ENCODE measurements at places on chromosomes 13 and 19. TPM values are rescaled to one million over a fixed set of nuclear protein-coding genes. Genes with fewer than 3 reads are reported as not detected.
A peak's percentile ranks its signal among the peaks of the same experiment; 100 is the strongest.

DNA sequence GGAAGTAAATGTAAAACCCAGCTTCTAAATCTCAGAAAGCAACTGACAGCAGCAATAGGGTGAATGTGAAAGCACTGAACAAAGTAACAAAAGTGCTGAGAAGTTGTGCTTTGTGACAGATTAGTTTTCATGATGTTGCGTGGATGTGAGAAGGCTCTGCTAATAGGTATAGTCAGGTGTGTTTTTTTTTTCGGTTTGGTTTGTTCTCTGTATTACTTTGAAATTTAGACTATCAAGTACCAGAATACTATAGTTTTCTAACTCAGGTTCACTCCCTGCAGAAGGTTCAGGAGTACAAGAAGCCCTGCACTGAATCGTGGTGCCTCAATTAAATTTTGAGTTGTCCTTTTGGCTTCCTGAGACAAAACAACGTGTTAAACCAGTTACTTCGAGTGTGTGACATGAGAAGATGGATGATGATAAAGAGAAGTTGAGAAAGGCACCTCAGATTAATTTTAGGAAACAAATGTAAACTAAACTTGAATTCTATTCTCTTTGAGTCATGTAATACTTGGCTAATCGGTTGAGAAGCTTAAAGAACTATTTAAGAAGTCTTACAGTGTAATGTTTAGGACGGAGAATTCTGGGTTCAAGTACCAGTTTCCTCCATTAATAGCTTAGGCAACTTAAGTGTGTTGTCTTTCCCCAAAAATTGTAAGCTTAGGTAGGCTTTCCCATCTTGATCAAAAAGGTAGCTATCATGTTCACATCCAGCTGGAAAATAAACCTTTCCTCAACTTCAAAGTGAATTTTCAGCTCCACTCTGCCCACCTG is 10.3 kb downstream of the MIR17HG start:
- H3K4me3 ChIP-seq, result no peak overlapping the region
- H3K4me1 ChIP-seq, result peaks cover 48% of the 10 kb centered on the region
- H3K27ac ChIP-seq, result no peak overlapping the region
- no peaks in the 10 kb centered on the region for H3K27me3 ChIP-seq
- DNase-seq, result no peak
- H3K36me3 ChIP-seq, result peaks cover 19% of the 10 kb centered on the region

GRCh38 chr19:6312018-6312417 is 21.4 kb downstream of the ACER1 start:
- DNase-seq, result no peak
- H3K36me3 ChIP-seq, result no peaks in the 10 kb centered on the region
- no peaks in the 10 kb centered on the region for H3K4me1 ChIP-seq

DNA sequence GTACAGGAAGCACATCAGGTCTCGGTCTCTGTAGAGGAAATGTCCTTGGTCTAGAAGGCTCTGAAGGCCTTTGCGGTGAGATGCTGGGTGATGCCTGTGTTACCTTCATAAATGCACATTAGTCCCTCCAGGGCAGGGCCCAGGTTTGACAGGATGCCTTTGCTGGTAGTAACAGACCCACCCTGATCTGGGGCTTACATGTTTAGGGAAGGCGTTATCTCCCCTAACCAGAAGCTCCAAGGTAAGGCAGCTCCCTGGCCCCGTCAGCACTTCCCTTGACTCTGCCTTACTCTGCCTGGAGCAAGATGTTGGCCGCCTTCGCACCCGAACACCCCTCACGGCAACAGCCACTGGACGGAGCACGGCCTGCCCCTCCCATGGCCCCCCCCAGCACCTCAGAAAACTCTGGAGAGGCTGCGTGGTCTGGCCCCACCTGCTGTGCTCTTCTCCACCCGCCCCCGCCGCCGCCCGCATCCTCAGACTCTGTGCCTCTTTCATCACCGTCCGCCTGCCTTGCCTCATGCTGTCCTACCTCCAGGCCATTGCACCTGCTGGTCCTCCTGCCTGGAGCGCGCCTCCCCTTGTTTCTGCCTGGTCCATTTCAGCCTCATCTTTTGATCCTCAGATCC is 9.1 kb downstream of the AP2A1 start:
- no peak overlapping the region for H3K4me3 ChIP-seq
- peaks cover 13% of the 10 kb centered on the region for H3K4me1 ChIP-seq
- H3K27me3 ChIP-seq, result no peaks in the 10 kb centered on the region
- no peak for DNase-seq

- H3K36me3 ChIP-seq, result peaks cover 1% of the 10 kb centered on the region
- no peak overlapping the region for H3K27ac ChIP-seq
- H3K4me3 ChIP-seq, result no peak overlapping the region
- H3K4me1 ChIP-seq, result peaks cover 42% of the 10 kb centered on the region
- DNase-seq, result no peak
Measured at GRCh38 chr13:93398167-93399035, 171.8 kb downstream of the GPC6 start.

DNA sequence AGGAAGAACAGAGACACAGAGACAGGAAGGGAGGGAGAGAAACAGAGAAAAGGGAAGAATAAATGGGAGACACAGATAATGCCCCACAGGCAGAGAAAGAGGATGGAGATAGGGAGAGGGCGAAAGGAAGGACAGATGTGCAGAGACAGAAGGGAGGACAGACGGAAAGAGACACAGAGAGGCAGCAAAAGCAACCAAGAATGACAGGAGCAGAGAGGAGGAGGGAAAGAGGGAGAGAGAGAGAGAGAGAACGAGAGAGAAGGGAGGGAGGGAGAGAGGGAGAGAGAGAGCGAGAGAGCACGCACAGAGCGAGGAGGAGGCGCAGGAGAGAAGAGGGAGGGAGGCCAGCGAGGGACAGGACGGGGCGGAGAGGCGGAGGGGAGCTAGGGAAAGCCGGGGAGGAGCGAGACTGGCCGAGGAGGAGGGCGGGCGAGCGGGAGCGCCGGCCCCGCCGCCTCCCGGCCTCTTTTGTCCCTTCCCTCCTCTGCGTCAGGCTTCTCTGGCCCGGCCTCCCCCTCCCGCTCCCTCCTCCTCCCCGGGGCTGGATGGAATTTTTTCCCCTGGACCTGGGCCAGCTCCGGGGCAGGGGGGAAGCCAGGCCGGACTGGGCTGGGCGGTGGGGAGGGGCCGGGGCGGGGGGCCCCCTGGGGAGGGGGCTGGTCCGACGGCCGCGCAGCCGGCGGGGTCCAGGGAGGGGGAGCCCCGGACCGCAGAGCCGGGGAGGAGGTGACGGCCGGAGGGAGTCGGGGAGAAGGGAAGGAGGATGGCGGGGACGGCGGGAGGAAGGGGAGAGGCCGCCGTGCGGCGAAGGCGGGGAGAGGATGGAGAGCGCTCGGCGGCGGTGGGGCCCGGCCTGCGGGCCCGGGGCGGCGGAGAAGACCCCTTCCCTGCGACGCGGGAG is 4.2 kb upstream of the SPACA6 start:
- peak overlapping the region; percentile 88 for H3K4me3 ChIP-seq
- H3K27ac ChIP-seq, result peak overlapping the region; percentile 98
- peak; percentile 96 for DNase-seq
- peaks cover 11% of the 10 kb centered on the region for H3K36me3 ChIP-seq

GRCh38 chr19:18894254-18895037 is 1.5 kb downstream of the CERS1 start:
- no peak overlapping the region for H3K27ac ChIP-seq
- DNase-seq, result no peak
- peaks cover 3% of the 10 kb centered on the region for H3K4me1 ChIP-seq
- no peaks in the 10 kb centered on the region for H3K36me3 ChIP-seq
- H3K4me3 ChIP-seq, result peak overlapping the region; percentile 63

- DNase-seq, result no peak
- H3K27ac ChIP-seq, result no peak overlapping the region
- no peak overlapping the region for H3K4me3 ChIP-seq
- H3K4me1 ChIP-seq, result no peaks in the 10 kb centered on the region
- no peaks in the 10 kb centered on the region for H3K36me3 ChIP-seq
Measured at GRCh38 chr19:35973487-35973886, 21.5 kb upstream of the SDHAF1 start.

- no peak overlapping the region for H3K27ac ChIP-seq
- no peaks in the 10 kb centered on the region for H3K36me3 ChIP-seq
Measured at GRCh38 chr13:41997396-41997795, 36.5 kb upstream of the VWA8 start.

DNA sequence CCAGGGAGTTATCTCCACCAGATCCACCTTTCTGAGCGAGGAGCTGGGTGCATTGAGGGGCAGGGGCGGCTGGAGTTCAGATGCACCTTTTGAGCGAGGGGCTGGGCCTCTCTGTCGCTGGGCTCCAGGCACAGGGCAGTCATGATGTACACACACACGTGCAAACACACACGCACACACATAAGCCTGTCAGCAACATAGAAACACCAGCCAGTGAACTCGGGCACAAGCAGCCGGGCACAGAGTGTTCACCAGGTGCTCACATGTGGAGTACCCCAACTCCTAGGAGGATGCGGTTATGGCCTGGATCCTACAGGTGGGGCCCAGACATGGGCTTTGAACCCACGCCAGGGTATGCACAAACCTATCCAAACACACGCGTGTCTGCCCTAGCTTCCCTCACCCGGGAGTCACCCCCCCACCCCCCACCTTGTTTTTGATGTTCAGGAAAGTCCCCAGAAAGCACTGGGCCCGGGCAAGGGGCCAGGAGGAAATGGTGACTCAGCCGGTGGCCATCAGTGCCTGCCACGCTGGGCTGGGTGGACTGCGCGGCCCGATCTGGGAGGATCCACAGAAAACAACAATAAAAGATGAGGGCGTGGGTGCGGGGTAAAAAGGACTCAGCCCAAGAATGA is 13.3 kb downstream of the ARRDC2 start:
- peaks cover 68% of the 10 kb centered on the region for H3K4me1 ChIP-seq
- peak overlapping the region; percentile 3 for H3K4me3 ChIP-seq
- no peaks in the 10 kb centered on the region for H3K36me3 ChIP-seq
- peak overlapping the region; percentile 97 for H3K27ac ChIP-seq

DNA sequence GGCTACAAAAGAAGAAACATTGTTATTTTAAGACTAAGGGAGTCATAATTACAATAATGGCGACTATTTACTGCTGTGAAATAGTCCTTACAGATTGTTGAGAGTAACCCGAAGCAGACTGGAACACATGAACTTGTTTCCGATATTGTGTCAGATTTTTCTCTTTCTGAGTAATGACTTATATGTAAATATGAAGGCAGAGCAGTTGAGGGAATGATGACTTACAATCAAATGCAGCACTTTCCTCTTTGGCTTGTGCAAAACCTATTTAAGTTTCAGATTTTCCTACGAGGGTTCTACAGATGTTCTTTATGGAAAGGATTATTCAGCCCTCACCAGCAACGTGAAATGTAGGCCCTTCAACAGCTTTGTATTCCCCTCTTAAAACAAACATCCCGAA is 198.6 kb downstream of the RGCC start:
- peaks cover 12% of the 10 kb centered on the region for H3K4me1 ChIP-seq
- no peaks in the 10 kb centered on the region for H3K36me3 ChIP-seq
- no peak overlapping the region for H3K27ac ChIP-seq
- H3K27me3 ChIP-seq, result no peaks in the 10 kb centered on the region

- no peak for DNase-seq
- H3K4me3 ChIP-seq, result no peak overlapping the region
- H3K27ac ChIP-seq, result no peak overlapping the region
Measured at GRCh38 chr13:46659413-46660065, 106.6 kb downstream of the LRCH1 start.

DNA sequence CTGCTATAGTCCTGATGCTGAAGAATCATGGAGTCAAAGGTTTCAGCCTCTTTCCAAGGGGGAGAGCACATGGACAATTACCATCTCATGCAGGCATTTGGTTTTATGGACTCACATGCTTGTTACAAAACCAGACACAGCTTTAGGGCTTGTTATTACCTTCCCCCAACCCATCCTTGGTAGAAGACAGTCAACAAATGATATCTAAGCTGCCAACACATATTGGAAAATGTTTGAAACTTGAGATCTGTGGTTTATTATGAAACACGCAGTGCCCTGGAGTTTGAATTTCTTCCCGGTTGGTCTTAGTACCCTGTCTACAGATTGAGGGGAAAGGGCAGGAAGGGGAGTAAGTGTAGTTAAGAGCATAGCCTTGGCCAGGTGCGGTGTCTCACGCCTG is 12.5 kb upstream of the CYP2A6 start:
- peaks cover 8% of the 10 kb centered on the region for H3K27me3 ChIP-seq
- no peak overlapping the region for H3K27ac ChIP-seq
- H3K36me3 ChIP-seq, result peaks cover 1% of the 10 kb centered on the region
- no peak for DNase-seq
- no peaks in the 10 kb centered on the region for H3K4me1 ChIP-seq

GRCh38 chr19:35883882-35884281 is 15.5 kb downstream of the APLP1 start:
- no peak for DNase-seq
- peaks cover 11% of the 10 kb centered on the region for H3K36me3 ChIP-seq
- no peak overlapping the region for H3K27ac ChIP-seq
- no peak overlapping the region for H3K4me3 ChIP-seq
- H3K4me1 ChIP-seq, result peaks cover 6% of the 10 kb centered on the region

- H3K36me3 ChIP-seq, result no peaks in the 10 kb centered on the region
- no peak for DNase-seq
- no peak overlapping the region for H3K4me3 ChIP-seq
- H3K27ac ChIP-seq, result no peak overlapping the region
Measured at GRCh38 chr13:23561261-23561660, 9.0 kb upstream of the TNFRSF19 start.

GRCh38 chr13:95176611-95177259 is 124.5 kb downstream of the ABCC4 start:
- H3K27me3 ChIP-seq, result no peaks in the 10 kb centered on the region
- peaks cover 18% of the 10 kb centered on the region for H3K36me3 ChIP-seq
- H3K4me3 ChIP-seq, result no peak overlapping the region
- no peak for DNase-seq
- H3K4me1 ChIP-seq, result peaks cover 12% of the 10 kb centered on the region
- no peak overlapping the region for H3K27ac ChIP-seq

DNA sequence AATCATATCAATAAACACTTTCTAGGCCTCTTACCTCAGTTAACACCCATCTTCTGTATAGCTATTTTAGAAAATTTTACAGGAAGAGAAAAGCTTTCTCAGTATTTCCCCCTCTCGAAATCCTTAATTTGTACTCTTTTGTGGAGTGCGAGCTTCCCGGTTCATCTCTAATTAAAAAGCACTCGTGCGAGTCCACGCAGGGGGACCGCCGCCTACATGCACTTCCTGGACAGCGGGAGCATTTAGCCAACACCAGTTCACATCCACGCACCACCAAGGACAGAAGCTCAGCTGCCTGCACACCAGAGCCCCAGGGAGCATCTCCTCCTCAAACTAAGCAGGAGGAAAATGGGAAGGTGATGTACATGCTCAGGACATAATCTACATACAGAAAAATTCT is 60.0 kb downstream of the RASA3 start:
- no peaks in the 10 kb centered on the region for H3K27me3 ChIP-seq
- H3K27ac ChIP-seq, result no peak overlapping the region
- DNase-seq, result no peak

DNA sequence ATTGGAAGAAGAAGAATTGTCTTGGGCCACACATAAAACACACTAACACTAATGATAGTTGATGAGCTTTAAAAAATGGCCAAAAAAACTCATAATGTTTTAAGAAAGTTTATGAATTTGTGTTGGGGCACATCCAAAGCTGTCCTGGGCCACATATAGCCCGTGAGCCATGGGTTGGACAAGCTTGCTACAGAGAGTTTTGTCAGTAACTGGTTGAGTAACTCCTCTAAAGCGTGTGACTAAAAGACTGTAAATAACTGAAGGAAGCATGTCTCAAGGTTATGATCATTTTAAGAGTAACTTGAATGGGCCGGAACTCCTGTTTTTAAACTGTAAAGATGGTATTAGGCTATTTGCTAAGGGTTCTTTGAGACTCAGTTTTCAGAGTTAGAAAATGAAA is 118.0 kb downstream of the KL start:
- H3K4me1 ChIP-seq, result peaks cover 55% of the 10 kb centered on the region
- H3K4me3 ChIP-seq, result no peak overlapping the region
- H3K27ac ChIP-seq, result peak overlapping the region; percentile 58
- H3K36me3 ChIP-seq, result peaks cover 21% of the 10 kb centered on the region
- DNase-seq, result no peak

The GPR12 gene
- total RNA-seq, result not detected

The PGLYRP2 gene
- not detected for total RNA-seq

The ZNF146 gene
- 69.0 TPM for total RNA-seq

The SLC1A6 gene
- total RNA-seq, result not detected

The NLRP4 gene
- total RNA-seq, result not detected

The MYO1F gene
- 0.50 TPM for total RNA-seq

The PCDH9 gene
- 10.1 TPM for total RNA-seq

The WDR88 gene
- not detected for total RNA-seq
